ENCODE measurements at places on chromosomes 3 and 15.
A peak's percentile ranks its signal among the peaks of the same experiment; 100 is the strongest.

- DNase-seq = no peak
Observed at GRCh38 chr3:155243512-155243921, 50.0 kb downstream of the STRIT1 start.

DNA sequence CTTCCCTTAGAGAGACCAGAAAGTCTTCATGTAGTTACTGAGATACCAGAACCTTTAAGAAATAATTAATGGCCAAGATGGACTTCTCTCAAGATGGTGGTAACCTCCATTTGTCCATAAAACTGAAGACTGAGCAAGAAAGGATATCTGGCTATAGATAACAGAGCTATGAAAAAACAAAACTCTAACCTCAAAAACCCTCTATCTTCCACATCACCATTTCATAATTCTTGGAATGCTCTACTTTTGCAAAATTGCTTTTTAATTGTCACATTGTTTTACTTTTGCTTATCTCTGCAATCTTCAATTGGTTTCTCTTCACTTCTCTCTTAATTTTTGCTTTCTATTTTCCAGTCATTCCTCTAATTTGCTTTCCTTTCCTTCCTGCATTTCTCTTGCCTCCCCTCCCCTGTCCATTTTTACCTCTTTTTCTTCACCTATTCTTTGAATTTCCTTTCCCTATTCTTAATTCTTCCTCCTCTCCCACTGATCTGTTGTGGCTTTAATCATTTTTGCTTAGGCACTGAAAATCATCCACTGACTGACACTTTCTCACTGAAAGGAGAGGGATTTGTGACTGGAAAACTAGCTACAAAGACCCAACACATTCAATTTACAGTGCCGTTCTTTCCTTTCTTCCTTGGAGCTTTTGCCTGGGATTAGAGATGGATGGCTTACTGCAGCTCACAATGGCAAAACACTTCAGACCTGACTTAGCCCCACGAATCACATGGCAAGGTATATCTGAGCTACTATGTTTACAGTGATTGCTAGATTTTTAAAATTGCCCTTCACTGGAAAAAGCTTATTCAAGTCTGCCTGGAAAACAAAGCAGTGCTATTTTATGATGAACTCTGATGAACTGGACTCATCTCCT is 242.8 kb downstream of the CHST2 start:
- DNase-seq = no peak

GRCh38 chr15:66919421-66919820 is 146.0 kb upstream of the SMAD3 start:
- no peak for DNase-seq

DNA sequence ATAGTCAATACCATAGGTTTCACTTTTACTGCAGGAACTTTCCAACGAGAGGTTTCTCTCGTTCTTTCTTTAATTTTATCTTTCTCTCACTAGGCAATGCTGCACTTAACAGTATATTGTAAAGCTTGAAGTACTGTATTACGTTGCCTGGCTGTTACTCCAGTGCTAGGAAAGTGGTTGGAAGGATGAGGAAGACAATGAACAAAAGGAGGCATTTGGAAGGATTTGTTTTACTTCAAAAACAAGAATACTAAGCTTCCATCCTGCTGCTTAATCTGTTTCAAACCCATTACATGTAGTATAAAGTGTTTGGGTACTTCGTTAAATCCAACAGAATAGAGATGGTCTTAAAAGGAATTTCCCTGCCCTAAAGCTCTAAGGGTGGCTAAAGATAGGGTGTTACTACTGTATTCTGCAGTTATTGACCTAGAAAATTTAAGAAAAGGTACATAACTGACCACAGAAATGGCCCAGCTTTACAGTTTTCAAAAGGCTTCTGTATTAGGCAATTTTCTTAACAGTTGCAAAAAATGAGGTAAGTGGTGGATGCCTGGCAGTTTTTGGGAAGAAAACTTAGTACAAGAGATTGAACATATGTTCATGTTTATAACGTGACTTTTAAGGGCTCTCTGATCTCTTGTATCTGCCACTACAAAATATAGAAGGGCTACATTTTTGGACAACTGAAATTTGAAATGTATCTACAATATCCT is 785 bp upstream of the IFT57 start:
- no peak for DNase-seq

GRCh38 chr3:127959873-127960272 is 44.8 kb downstream of the KBTBD12 start:
- peak; percentile 13 for DNase-seq

GRCh38 chr15:51484781-51485180 is 137.8 kb downstream of the DMXL2 start:
- no peak for DNase-seq

DNA sequence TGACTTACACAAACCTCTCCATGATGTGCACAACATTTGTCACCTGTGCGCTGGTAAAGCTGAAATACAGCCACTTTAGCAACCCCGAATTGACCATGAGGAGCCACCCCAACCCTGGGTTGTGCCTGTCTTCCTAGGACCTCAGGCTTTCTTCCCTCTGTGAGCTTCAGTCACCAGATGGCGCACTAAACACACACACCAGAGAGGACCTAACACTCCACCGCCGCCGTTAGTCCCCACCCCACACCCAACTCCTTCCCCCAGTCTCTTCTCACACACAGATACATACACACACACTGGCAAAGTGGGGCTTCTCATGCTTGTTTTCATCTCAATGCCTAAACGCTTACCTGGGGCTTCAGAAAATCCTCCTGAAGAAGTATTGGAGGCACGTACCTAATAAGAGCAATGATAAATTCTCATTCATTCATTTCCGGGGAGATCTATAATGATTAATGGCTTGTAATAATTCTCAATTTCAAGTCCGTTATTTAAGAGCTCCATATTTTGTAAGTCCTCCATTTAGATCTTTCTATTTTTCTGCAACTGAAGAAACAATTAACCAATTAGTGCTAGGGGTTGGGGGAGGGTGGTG is 2.1 kb upstream of the CCDC80 start:
- DNase-seq = no peak
